ENCODE measurements at places on chromosomes 7 and 10. TPM values are rescaled to one million over a fixed set of nuclear protein-coding genes. Genes with fewer than 3 reads are reported as not detected.

DNA sequence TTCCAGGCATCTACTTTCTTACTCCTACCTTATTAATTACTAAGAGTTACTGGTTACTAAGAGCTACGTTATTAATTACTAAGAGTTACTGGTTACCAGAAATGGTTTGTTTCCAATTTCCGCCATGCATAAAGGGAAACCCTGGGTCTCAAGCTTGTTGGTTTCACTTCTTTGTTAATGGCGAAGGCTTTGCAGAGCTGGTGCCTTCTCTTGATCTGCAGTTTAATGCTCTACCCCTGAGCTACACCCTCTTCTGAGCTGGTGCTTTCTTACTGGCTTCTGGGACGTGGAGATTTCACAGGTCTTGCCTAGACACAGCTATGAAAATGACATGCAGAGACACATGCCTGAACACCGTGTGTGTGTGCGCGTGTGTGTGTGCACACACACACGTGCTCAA lies 560 bp downstream of the CPA4 start:
- no peak for DNase-seq

DNA sequence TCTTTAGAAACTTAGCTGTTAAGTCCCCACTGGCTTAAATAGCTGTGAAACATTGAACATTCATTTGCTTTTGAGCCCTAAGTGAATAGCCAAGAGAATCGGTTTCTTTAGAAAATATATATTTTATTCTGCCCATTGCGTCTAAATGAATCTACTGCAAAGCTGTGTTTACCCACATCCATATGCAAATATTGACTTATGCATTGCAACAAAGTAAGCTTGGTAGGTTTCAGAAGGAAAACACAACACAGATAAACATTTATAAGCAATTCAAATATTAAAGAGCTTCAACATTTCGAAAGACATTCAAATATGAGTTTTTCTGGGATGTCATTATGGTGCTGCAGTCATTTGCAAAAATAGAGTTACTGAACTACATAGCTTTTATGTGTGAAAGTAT lies 257.3 kb downstream of the SH2D4B start:
- no peak for DNase-seq

- DNase-seq = peak; percentile 71
These were observed 78.6 kb upstream of the C10orf90 start for GRCh38 chr10:126749015-126749655.

- DNase-seq = no peak
These were observed 32.8 kb upstream of the WDFY4 start for GRCh38 chr10:48651839-48652238.

DNA sequence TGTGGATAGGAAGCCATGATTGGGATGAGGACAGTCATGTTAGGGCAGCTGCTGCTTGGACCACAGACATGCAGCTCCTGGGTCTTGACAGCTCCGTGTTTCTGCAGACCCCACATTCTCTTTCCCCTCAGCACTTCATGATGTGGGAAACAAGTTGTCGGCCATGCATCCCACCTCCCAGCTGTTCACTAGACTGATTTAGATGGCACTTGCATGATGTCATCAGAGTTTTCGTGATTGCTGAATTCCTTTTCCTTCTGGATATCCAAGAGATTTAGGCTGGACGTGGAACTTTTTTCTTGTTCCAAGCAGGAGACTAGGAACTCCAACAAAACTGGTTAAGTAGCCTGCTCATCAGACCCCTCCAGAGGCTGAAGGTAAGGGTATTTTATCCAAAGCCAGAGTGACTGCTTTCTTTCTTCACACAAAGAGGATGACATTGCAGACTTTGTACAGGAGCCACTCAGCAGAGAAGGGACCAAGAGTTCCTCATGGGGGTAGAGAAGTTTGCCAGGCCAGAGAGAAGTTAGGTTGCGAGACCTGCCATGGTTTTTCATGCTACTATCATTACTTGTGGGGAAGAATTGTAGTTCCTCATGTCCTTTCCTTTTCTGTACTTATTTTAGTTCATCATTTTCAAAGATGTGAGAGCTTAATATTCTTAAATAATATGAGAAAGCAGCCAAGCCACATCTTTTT lies 117.7 kb upstream of the GJD4 start:
- DNase-seq = no peak

GRCh38 chr7:144606261-144606660 lies 202.8 kb upstream of the NOBOX start:
- no peak for DNase-seq

DNA sequence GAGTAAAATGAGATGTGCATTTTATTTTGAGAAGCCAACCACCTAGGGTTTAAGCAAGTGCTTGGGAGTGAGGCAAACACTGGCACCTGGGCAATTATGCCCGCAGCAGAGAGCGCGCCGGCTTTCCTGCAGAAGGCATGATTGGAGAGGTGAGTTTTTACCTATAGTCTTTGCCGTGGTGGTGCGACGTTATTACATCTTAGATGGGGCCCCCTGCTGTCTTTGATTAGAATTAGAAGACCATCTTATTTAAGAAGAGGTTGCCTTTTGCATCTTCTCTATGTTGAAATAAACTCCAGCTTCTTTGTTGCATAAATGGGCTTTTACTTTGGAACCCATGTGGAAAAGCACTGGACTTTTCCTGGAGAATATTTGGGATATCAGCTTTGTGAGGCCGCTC lies 409.5 kb downstream of the GLRX3 start:
- no peak for DNase-seq

GRCh38 chr10:128064970-128065580 lies 61.1 kb downstream of the MKI67 start:
- DNase-seq = no peak

- no peak for DNase-seq
These were observed 35.9 kb downstream of the ITGB1 start for GRCh38 chr10:32922170-32922569.

- DNase-seq = no peak
These were observed 166.6 kb upstream of the MKLN1 start for GRCh38 chr7:131161103-131161502.

DNA sequence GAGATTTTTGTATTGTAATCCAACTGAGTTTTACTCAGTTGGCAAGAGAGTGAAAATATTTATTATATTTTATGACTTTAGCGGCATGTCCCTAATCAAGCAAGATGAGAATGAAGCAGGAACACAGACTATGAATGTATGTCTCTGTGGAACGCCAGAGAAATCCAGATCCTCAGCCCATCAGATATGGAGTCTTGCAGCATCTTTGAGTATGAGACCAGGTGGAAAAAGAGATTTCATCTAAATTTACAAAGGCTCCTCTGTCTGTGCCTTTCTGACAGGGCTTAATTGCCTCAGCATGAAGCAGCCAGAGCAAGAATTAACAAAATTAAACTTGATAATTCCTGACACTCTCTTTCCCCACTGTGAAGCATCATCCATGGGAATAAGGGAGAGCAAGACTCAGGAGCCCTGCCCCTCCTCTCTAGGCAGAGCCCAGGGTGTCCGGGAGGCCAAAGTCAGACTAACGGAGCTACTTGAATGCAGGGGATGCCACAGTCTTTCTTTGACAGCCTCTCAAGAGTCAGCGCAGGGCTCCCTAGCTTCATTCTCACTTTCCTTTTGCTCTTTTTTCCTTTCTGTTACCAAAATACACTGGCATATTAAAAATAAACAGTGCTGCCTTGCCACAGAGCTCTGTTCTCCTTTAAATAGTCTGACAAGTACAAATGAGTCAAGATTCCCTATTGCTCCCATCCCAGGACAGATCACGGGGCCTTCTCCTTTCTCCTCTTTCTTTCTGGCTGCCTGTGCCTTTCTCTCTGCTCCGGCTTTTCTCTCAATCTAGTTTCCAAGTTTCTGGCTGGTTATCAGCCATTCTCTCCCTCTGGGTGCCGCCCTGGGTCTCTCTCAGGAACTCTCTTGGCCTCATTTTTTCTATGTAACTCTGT lies 132.2 kb upstream of the INHBA start:
- no peak for DNase-seq

GRCh38 chr10:52359441-52359840 lies 45.4 kb downstream of the DKK1 start:
- DNase-seq = no peak

GRCh38 chr10:58268454-58268945 lies 462 bp upstream of the CISD1 start:
- DNase-seq = no peak

GLI3 gene
- 0.88 TPM for total RNA-seq

CDH23 gene
- total RNA-seq = 20.9 TPM

EEF1AKMT2 gene
- 6.8 TPM for total RNA-seq

MRPS17 gene
- total RNA-seq = 9.5 TPM

FRMPD2 gene
- total RNA-seq = not detected

SPDYE11 gene
- total RNA-seq = not detected

Measured in left lobe of liver (tissue), 2 donors.